ENCODE measurements at places on chromosomes 2 and 18. TPM values are rescaled to one million over a fixed set of nuclear protein-coding genes. Genes with fewer than 3 reads are reported as not detected.

MC5R gene
- total RNA-seq, result not detected

UBE2F gene
- total RNA-seq, result 62.3 TPM

KCNG2 gene
- total RNA-seq, result not detected

- DNase-seq, result no peak
Measured at GRCh38 chr18:36382854-36383253, 85.3 kb downstream of the FHOD3 start.

- DNase-seq, result peak; percentile 2
Measured at GRCh38 chr2:208984376-208985090, 439.3 kb upstream of the MAP2 start.

- no peak for DNase-seq
Measured at GRCh38 chr2:16319551-16320121, 346.0 kb downstream of the CYRIA start.

- no peak for DNase-seq
Measured at GRCh38 chr2:59961746-59962145, 591.7 kb downstream of the BCL11A start.

DNA sequence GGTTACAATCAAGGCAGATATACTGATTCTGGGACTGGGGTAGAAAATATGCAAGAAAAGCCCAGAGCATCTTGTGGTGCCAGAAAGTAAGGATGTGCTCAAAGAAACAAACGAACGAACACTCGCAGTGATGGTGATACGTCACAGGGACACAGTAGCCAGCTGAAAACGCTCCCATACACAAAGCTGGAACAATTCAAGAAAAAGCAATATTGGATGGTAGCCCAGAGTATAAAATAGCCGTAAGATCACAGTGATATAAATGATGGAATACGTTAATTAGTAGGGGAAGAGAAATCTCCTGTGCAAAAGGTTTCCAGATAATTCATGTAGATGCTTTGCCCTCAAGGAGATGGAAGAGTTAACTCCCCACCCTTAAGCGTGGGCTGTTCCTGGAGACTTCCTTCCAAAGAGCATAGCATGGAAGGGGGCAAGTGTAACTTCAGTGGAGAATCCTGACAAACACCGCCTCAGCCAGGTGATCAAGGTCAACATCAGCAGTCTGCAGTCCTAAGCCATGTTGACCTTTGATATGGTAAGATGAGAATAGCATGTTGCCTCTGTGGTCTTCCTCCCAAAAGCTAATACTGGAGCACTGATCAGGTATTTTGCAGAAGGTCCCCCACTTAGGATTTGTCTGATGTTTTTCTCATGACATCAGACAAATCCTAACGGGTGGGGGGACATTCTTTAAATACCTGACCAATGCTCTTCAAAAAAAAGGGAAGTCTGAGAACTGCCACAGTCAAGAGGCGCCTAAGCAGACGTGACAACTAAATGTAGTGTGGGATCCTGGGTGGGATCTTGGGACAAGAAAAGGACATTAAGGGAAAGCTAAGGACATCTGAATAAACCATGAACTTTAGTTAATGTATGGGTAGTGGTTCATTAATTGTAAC, 99.0 kb downstream of the NCK2 start:
- no peak for DNase-seq

DNA sequence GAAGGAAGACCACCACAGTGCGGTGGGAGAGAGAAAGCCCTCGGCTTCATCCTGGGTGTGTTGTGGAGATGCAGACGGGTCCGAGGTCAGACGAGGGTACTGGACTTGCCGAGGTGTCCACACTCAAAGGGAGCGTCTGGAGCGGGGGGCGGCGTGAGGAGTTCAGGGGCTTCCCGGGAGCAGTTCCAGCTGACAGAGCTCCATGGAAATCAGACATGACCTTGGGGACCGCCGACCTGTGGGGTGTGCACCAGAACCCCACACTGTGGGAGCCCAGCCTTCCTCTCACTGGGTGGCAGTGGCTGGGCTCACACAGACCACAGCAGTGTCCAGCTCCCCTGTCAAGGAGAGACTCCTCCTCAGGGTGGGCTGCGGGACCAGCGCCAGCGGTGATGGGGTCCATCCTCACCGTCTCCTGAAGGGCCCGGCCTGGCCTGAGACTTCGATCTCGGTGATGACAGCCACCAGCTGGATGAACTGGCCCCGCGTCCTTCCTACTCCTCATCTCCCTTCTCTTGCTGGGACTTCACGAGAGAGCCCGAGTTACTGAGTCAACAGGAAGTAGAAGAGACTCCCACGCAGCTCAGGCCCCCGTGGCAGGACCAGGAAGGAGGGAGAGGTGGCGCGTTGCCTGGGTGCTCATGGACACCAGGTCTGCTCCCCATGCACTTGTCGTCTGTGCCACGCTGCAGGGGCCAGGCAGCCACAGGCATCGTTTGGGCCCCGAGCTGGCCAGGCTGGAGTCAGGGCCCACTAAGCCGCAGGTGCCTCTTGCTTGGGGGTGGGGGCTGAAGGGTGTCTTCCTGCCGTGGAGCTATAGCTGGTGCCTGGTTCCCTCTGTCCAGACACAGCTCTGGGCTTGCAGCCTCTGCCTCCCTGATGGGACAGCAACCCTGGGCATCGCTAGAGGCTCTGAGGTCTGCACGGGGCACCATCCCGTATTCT, 101.9 kb upstream of the CTDP1 start:
- no peak for DNase-seq

GRCh38 chr18:73669297-73669696, 478.3 kb downstream of the FBXO15 start:
- no peak for DNase-seq

GRCh38 chr18:52377094-52377493, 37.1 kb downstream of the DCC start:
- DNase-seq, result no peak
